ENCODE measurements at places on chromosomes 1 and 21. TPM values are rescaled to one million over a fixed set of nuclear protein-coding genes. Genes with fewer than 3 reads are reported as not detected.

Gene CELA2B
- total RNA-seq: not detected

Gene GJA9
- not detected for total RNA-seq

Gene AVPR1B
- not detected for total RNA-seq

Gene CNKSR1
- 1.1 TPM for total RNA-seq

Gene ARHGEF10L
- 74.5 TPM for total RNA-seq

Gene CFAP57
- total RNA-seq: not detected

Gene CAMTA1
- total RNA-seq: 40.5 TPM

Gene FNBP1L
- 9.0 TPM for total RNA-seq

Gene LCE3E
- total RNA-seq: not detected

Gene CD101
- 0.33 TPM for total RNA-seq

Gene PLPP3
- total RNA-seq: 67.3 TPM

Gene KIFAP3
- 7.9 TPM for total RNA-seq

Gene CRYAA
- total RNA-seq: 17.2 TPM

Gene OR2T3
- not detected for total RNA-seq

Gene OR2T6
- total RNA-seq: not detected

Gene SEC16B
- 49.9 TPM for total RNA-seq

Gene TMEM51
- total RNA-seq: 1.6 TPM

Gene SLAMF7
- 5.2 TPM for total RNA-seq

Gene MIXL1
- total RNA-seq: not detected

Gene ALX3
- not detected for total RNA-seq

Gene NCF2
- total RNA-seq: 10.6 TPM

Gene CALML6
- total RNA-seq: 0.44 TPM

Gene ARMH1
- 10.9 TPM for total RNA-seq

Gene TMPRSS3
- total RNA-seq: 0.53 TPM

Gene AMY1C
- not detected for total RNA-seq

Gene F13B
- total RNA-seq: 143 TPM

Gene CFAP141
- total RNA-seq: not detected

Gene VAV3
- total RNA-seq: 3.6 TPM

Gene ABCG1
- 9.8 TPM for total RNA-seq

Gene PADI2
- 0.35 TPM for total RNA-seq

Gene DMRTA2
- total RNA-seq: not detected

Gene WDR64
- not detected for total RNA-seq

Gene LYPD8
- not detected for total RNA-seq

Gene TBX15
- total RNA-seq: 12.3 TPM

Gene FLAD1
- 23.6 TPM for total RNA-seq

Gene TTC4
- 8.9 TPM for total RNA-seq

Gene CHI3L2
- total RNA-seq: 0.19 TPM

Measured in right lobe of liver (tissue), 6 donors.